ENCODE measurements at places on chromosomes 12 and 14. TPM values are rescaled to one million over a fixed set of nuclear protein-coding genes. Genes with fewer than 3 reads are reported as not detected.

BHLHE41 gene
- total RNA-seq: 2.4 TPM

PRICKLE1 gene
- total RNA-seq: 25.9 TPM

PGF gene
- 25.0 TPM for total RNA-seq

SLC25A47 gene
- total RNA-seq: 1.6 TPM

GRCh38 chr12:30136696-30137095 is 353.0 kb upstream of the TMTC1 start:
- H3K27me3 ChIP-seq: no peaks in the 10 kb centered on the region
- DNase-seq: no peak
- no peak overlapping the region for H3K27ac ChIP-seq
- H3K36me3 ChIP-seq: no peaks in the 10 kb centered on the region
- no peak overlapping the region for H3K4me3 ChIP-seq

DNA sequence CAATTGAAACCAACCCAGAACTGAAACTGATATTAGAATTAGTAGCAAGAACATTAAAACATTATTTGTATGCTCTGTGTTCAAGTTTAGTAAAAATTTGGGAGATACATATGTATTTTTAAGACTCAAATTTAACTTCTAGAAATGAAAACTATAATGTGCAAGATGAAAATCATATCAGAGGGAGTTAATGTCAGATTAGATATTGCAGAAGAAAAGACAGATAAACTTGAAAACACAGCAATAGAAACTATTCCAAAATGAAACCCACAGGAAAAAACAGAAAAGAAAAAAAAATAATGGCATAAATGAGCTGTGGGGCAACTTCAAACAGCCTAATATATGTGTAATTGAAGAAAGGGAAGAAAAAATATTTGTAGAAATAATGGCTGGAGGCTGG is 134.9 kb downstream of the DPF3 start:
- no peaks in the 10 kb centered on the region for H3K27me3 ChIP-seq
- no peak overlapping the region for H3K4me3 ChIP-seq
- DNase-seq: no peak
- no peak overlapping the region for H3K27ac ChIP-seq
- no peaks in the 10 kb centered on the region for H3K36me3 ChIP-seq

GRCh38 chr14:68232300-68233055 is 412.9 kb downstream of the RAD51B start:
- no peak overlapping the region for H3K4me3 ChIP-seq
- H3K36me3 ChIP-seq: no peaks in the 10 kb centered on the region
- DNase-seq: peak; percentile 84
- peaks cover 35% of the 10 kb centered on the region for H3K4me1 ChIP-seq
- H3K27ac ChIP-seq: peak overlapping the region; percentile 85

DNA sequence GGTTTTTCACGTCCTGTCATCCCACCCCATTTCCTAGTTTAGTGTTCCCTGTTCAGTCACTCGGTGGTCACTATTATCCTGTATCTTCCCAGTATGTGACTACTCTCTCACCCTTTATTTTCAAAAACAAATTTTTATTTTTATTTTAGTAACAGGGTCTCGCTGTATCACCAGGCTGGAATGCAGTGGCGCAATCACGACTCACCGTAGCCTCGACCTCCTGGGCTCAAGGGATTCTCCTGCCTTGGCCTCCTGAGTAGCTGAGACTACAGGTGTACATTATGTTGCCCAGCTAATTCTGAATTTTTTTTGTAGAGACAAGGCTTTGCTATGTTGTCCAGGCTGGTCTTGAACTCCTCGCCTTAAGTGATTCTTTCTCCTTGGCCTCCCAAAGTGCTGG is 20.1 kb upstream of the PRICKLE1 start:
- H3K27ac ChIP-seq: no peak overlapping the region
- H3K36me3 ChIP-seq: no peaks in the 10 kb centered on the region
- no peak overlapping the region for H3K4me3 ChIP-seq

All from hepatocyte (in vitro differentiated cells).